Cerebellar nuclear complex (tissue), 1 donor: ENCODE measurements at places on chromosomes 16 and 17.

GRCh38 chr16:56532714-56533113 is 12.9 kb upstream of the BBS2 start:
- no peak for DNase-seq

- no peak for DNase-seq
Observed at GRCh38 chr16:69411064-69411985, 13.1 kb upstream of the CYB5B start.

DNA sequence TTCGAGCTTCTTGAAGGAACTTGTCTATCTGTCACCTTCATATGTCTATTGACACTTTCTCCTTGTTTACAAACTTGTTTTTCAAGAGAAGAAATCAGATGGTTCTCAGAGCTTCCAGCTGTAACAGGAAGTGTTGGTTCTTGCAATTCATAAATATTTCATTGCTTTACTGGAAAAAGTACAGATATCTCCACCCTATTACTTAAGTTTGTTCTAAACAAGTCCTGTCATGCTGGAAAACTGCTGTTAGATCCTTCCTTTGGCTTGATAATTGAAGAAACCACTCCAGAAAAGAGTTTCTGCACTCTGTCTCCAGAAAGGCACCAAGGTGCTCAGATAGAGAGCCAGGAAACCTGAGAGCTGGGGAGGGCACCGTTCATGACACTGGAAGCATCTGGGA is 181.6 kb downstream of the DNAH9 start:
- no peak for DNase-seq

DNA sequence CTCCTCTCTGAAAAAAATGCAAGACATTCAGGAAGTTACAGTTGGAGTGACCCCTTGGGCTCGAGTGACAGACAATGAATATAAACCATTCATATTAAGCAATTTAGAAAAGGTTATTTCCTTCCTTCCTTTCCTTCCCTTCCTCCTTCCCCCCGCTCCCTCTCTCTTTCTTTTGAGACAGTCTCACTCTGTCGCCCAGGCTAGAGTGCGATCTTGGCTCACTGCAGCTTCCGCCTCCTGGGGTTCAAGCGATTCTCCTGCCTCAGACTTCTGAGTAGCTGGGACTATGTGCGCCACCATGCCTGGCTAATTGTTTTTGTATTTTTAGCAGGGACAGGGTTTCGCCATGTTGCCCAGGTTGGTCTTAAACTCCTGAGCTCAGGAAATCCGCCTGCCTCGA is 13.2 kb downstream of the PSMD12 start:
- no peak for DNase-seq

DNA sequence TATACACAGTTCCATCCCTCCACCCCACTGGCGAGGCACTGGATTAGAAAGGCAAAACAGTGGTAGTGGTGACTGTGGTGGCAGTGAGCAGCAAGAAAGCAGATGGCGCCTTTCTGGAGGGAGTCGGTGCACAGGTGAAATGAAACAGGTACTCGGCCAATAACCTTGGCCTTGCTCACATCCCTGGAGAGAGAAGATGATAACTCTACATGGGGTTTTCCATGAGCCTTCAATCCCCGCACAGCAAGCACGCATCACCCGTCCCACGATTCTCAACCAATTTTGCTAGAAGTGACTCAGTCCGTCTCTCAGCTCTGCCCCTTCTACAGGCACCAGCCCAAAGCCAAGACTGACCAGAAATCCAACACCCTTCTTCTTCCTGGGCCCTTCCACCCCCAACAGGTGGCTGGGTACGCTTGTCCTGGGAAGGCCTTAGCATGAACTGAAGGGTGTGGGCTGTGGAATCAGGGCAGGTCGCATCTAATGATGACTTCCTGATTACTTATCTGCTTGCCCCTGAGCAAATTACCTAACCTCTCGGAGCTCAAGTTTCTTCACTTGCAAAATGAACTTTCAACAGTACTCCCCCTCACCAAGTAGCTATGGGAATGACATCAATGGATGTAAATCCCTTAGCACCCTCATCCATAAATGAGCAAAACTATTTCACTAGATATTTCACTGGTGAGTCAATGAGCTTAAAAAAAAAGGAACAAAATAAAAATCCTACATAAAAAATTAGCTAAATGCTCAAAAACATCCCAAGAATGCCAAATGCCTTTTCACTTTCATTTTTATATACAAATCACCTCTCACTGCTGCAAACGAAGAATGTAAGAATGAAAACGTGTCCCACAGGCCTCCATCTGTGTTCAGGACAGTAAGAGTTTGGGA is 18.0 kb downstream of the XPO6 start:
- no peak for DNase-seq

- DNase-seq, result no peak
Observed at GRCh38 chr16:35685085-35685484, 2225.7 kb downstream of the TP53TG3F start.

DNA sequence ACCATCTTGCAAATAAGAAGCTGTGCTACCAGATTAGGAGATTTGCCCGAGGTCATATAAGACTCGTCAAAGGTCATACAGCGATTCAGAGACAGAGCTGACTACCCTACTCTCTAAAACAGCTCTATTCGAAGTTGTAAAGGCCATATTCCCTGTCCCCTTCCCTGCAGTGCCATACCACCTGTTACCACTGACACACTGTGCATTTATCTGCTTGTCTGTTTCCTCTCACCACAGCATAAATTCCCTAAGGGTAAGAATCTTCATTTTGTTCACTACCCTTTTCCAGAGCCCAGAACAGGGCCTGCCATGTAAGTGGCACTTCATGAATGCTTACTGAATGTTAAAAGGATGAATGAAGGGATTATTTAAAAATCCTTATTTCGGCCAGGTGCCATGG is 3.4 kb upstream of the KSR1 start:
- no peak for DNase-seq

GRCh38 chr17:8267480-8268147 is 18.5 kb downstream of the PFAS start:
- DNase-seq, result no peak
